ENCODE measurements at places on chromosomes 3 and 15.

DNA sequence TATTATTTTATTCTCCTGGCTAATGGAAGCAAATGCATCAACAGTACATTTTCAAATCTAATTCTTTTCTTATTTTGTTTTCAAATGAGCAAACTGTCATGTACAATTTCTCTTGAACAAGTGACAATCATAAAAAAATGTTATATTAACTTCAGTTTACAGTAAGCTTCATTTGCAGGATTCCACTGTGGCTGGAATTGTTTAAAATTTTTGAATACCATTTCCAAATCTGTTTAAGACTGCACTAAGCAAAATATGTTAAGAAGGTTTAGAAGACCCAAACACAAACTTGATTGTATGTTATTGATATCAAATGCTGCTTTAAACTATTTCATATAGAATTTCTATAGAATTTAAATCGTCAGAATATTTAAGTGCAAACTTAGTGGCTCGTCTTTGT, 92.8 kb downstream of the ZNF280D start:
- no peak for DNase-seq

GRCh38 chr3:133191818-133192217, 153.6 kb downstream of the TMEM108 start:
- DNase-seq, result no peak

DNA sequence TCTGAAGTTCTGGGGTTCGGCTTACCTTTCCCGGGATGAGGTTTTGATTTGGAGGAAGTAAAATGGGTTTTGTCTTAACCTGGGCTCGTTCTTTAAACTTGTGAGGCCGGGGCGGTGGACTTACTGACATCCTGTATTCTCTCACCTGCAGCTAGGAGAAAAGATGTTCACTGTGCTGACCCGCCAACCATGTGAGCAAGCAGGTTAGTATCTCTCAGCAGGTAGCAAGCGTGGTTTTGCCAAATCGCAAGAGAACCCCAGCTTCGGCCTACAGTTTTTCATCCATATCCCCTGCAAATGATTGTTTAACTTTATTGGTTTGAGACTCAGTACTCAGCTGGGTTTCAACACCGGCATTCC, 891 bp downstream of the ENTPD3 start:
- DNase-seq, result no peak

DNA sequence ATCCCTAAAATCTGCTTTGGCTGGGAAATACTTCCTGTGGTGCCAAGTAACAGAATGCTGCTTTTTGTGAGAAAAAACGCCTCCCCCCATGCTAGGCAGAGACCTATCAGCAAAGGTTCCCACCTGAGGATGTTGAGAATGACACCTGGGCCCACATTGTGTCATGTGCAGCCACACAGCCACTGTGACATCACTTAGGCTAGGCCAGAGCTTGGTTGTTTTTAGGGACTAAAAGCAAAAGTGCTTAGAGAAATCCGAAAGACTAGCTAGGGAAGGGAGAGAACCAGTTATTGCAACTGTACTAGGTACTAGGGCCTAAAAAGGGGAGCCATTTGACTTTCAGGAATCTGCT, 6.2 kb downstream of the ZDHHC3 start:
- no peak for DNase-seq

DNA sequence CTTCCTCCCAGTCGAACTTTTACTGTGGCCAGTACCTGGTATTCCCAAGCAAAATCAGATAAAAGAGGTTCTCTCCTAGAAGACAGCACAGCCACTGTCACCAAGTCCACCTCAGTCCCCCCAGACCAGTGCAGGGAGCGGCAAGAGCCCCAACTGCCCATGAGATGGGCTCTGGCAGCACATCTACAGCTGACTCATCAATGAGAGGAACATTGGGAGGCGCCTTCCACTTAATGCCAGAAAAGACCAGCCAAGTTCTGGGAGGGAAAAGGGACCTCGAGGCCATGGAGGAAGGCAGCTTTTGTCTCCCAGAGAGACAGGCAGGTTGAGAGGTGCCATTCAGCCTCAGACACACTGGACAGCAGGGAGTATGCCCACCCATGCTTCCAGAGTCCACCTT, 28.2 kb downstream of the POC1A start:
- DNase-seq, result no peak

DNA sequence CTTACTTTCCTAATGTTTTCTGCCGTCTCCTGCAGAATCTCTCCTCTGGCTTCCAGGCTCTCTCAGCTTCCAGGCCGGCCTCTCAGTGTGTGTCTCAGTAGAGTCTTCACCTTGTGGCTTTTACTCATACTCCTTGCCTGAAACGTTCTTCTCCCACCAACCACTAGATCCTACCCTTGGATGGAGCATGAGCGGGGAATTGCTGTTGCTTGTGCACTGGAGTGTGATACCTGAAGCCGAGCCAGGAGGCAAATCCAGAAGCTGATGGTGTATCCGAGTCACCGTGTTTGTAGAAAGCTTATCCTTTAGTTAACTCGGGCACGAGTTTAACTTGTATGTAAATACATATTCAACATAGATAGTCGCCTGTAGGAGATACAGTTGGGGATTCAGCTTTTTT, 285.0 kb upstream of the C2CD4B start:
- no peak for DNase-seq

DNA sequence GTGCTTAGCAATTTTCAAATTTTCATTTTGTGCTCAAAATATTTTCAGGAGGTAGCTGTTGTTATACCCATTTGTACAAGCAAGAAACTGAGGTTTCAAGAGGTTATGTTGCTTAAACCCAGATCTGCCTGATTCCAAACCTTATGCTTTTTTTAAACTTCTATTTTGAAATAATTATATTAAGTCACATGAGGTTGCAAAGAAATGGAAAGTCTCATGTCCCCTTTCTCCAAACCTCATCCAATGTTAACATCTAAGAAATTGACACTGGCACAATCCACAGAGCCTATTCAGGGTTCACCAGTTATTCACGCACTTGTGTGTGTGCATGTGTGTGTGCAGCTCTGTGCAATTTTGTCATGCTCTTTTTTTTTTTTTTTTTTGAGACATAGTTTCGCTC, 35.1 kb downstream of the B3GNT5 start:
- no peak for DNase-seq

DNA sequence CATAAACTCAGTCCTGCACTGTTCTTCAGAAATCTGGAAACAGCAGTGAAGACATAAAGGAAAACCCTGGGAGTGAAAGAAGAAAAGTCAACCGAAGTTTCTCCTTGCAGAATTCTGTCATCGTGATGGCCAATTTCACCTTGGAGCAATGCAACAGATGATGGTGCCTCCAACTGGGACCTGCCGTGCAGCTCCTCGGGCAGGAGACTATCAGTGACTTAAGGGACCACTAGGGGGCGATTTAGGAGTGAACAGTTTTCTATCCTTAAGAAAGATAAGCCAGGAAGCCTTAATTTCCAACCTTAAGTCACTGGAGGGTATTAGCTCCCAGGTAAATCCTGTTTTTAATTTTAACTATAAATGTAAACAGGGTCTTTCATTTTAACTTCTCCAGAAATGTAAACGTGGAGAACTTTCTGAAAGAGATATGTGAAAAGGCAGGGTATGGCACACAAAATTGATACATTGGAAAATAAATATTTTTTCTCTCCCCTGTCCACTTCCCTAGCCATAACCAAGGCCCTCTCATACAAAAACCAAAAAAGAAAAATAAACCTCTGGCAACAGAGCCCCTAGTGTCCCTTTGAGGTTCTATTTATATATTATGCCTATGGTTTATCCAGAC, 116.3 kb downstream of the PDZRN3 start:
- DNase-seq, result no peak

DNA sequence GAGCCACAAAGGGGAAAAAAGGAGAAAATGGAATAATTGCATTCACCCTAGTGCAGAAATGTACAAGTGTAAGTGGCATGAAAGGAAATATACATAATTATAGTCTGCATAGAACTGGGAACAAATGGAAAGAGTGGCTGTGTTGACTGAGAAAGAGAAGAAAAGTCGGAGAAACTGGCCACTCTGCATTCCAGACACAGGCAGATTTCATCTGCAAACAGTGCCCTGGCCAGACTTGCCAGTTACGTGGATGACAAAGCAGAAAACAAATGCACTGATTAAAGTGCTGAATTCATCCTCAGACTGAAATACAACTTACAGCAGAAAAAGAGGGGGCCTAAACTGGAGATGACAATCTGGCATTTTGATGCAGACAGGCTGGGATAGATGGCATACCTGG, 129.8 kb downstream of the FGF12 start:
- no peak for DNase-seq

DNA sequence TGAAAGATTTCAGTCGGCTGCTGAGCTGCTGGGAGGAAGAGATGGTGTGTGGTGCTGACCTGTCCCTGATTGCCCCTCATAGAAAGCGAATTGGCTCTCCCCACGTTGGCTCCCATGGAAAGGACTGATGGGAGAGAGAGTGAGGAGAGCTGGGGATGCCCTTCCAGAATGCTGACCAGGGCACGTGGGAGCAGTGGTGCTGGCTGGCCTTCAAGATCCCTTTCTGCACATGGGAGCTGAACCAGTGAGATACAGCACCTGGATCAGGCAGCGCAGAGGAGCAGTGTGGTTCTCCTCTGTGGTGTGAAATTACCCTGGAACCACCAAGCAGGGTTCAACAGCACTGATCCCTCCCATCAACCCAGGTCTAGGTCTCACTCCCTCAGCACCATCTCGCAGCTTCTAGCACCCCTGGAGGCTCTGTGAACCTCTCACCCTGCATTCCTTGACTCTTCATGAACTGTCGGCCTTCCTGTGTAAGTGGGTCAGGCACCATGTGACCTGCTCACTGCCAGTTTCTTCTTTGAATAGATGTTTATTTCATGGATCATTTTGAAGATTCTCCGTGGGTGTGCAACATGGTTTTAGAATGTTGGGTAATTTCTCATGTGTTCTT, 55.7 kb downstream of the CACNA1D start:
- DNase-seq, result no peak

- DNase-seq, result no peak
Measured at GRCh38 chr3:113070072-113070640, 79.4 kb downstream of the GTPBP8 start.

- no peak for DNase-seq
Measured at GRCh38 chr15:41933771-41934170, 38.6 kb downstream of the EHD4 start.

- no peak for DNase-seq
Measured at GRCh38 chr3:97885931-97886824, 64.4 kb downstream of the CRYBG3 start.

DNA sequence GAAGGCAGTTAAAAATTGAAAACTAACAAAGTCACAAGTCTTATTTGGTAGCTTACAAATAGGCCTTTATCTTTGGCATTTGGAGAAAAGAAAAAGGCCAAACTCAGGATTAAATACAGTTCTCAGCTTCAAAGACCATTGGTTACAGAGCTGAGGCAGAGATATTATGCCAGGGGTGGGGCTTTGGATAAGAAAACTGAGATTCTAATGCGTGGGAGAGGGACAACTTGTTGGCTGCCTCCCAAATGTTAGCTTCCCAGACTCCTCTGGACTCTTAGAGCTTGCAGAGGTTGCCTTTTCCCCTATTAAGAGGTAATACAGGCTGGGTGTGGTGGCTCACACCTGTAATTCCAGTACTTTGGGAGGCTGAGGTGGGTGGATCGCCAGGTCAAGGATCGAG, 231.8 kb downstream of the SQOR start:
- no peak for DNase-seq

DNA sequence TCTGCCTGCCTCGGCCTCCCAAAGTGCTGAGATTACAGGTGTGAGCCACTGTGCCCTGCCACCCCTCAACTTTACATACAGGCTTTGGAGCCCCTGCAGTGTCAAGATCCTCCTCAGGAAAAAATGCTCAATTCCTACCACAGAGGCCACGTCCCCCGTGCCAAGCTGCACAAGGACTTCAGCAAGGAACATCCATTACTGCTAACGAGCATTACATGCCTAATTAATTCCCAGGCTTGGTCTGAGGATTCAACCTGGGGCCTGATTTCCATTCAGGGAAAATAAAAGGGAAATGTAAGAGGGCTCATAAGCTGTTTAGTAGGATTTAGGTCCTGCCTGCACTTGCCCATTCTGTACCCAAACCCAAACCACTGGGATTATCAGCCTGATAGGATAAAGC, 161.4 kb downstream of the RAB11A start:
- no peak for DNase-seq

- DNase-seq, result no peak
Measured at GRCh38 chr15:64149424-64149823, 2.1 kb upstream of the SNX22 start.

DNA sequence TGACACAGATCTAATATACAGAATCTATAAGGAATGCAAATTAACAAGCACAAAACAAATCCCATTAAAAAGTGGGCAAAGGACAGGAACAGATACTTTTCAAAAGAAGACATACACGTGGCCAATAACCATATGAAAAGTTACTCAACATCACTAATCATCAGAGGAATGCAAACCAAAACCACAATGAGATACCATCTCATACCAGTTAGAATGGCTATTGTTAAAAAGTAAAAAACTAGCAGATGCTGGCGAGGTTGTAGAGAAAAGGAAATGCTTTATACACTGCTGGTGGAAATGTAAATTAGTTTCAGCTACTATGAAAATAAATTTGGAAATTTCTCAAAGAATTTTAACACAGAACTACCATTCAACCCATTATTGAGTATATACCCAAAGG, 50.7 kb downstream of the ADAMTS17 start:
- DNase-seq, result no peak

- no peak for DNase-seq
Measured at GRCh38 chr3:131484496-131485111, 18.2 kb downstream of the MRPL3 start.

- DNase-seq, result peak; percentile 15
Measured at GRCh38 chr3:160400702-160401150, 1.3 kb downstream of the SMC4 start.

All from stimulated activated effector memory CD8-positive, alpha-beta T cell treated with anti-CD3 and anti-CD28 coated beads, Interleukin-12 subunit alpha, Interleukin-12 subunit beta, amount 100 ng/mL, for 72 hours (primary cell).